ENCODE measurements at places on chromosomes 12 and 14. TPM values are rescaled to one million over a fixed set of nuclear protein-coding genes. Genes with fewer than 3 reads are reported as not detected.

- peak; percentile 94 for DNase-seq
Measured at GRCh38 chr12:54021432-54022013, 6.7 kb upstream of the HOXC6 start.

DNA sequence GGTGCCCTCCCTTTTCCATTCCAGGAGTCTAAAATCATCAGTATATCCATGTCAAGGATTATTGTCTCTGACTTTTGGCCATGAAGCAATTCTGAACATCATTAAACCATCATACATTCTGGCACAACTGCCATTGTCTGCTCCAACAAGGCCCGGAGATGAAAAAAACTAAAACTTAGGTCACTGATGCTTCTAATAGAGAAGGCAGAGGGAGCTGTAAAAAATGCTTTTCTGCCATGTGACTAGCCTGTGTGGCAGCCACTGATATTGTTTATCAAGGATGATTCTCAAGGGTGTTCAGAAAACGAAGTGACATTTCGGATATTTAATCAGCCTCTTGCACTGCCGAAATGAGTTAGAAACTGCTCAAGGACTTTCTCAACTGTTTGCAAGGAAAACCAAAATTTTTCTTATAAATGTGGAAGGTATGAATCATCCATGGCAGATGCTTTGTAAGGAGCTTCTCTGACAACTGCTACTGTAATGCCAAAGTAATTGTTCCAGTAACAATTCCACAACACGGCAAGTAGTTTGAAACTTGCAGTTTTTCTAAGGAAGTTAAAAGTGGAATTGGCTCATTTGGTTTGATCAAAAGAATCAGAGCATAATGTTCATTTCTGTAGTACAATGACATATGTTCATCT, 1076.5 kb upstream of the FLRT2 start:
- DNase-seq: no peak

GRCh38 chr12:32448586-32448985, 49.2 kb downstream of the FGD4 start:
- DNase-seq: peak; percentile 22

The INHBC gene
- total RNA-seq: not detected

DNA sequence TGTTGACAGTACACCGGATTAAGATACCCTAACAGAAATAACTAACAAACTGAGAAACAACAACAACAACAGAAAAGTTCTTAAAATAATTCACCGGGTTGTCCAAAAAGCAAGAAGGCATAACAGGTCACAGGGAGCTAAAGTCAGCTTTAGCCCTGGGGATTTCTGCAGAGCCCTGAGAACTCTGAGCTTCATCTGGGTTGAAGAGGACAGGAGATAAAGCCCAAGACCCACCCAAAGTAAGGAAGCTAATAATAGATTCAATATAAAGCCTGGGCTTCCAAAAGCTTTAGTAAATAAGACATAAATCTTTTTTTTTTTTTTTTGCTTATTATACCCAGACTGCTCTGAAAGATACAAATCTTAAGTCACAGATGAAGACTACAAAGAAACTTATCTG, 44.1 kb upstream of the MTERF2 start:
- no peak for DNase-seq

GRCh38 chr12:75953312-75953906, 78.2 kb downstream of the PHLDA1 start:
- no peak for DNase-seq

DNA sequence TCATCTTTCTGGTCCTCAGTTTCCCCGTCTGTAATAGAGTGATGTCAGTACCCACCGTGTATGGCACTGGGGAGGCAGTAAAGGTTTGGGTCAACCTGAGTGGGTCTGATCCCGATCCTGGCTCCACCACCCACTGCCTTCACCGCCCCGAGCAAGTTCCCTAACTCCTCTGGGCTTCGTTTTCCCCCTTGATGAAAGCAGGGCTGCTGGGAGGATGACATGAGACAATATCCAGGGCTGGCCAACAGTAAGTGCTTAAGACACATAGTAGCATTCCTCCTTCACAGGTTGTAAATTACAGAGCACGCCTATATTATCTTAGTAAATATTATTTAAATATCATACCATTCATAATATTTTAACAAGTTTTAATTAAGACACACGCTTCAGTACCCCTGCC, 595 bp downstream of the PLEK2 start:
- no peak for DNase-seq

DNA sequence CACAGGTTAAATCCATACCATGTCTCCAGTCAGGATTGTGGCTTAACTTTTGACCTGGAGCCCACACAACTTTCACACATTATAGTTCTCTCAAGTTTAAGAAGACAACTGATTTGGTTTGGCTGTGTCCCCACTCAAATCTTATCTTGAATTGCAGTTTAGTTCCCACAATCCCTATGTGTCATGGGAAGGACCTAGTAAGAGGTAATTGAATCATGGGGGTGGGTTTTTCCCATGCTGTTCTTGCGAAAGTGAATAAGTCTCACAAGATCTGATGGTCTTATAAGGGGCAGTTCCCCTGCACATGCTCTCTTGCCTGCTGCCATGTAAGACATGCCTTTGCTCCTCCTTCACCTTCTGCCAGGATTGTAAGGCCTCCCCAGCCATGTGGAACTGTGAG, 38.2 kb upstream of the PARP11 start:
- DNase-seq: no peak

GRCh38 chr12:116922194-116922897, 11.6 kb downstream of the FBXW8 start:
- no peak for DNase-seq

DNA sequence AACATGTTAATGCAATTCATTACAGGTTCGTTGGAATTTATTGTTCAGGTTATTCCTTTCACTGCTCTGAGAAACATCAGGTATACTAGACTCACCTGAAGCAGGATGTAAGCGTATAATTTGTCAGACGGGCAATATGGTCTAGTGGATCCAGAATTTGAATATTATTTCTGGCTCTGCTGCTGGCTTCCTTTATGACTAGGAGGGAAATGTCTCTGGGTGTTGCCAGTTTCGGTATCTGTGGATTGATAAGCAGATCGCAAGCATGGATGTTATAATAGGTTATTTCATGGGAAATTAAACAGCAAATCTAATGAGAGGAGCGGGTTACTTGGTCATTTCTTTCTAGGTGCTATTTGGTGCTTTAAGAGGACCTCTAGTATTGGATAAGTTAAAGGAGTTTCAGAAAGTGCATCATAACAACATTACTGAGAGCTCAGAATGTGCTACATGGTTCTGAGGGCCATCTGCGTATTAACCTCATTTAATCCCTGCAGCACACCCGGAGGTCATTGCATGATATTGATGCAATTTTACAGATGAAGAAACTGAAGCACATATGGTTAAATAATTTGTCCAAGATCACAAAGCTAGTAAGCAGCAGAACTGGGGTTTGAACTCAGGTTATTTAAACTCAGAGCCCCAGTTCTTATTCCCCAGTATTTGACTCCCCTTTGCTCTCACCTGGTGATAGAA, 47.3 kb upstream of the BCAT1 start:
- no peak for DNase-seq

GRCh38 chr12:14256121-14256520, 109.4 kb upstream of the ATF7IP start:
- DNase-seq: no peak

DNA sequence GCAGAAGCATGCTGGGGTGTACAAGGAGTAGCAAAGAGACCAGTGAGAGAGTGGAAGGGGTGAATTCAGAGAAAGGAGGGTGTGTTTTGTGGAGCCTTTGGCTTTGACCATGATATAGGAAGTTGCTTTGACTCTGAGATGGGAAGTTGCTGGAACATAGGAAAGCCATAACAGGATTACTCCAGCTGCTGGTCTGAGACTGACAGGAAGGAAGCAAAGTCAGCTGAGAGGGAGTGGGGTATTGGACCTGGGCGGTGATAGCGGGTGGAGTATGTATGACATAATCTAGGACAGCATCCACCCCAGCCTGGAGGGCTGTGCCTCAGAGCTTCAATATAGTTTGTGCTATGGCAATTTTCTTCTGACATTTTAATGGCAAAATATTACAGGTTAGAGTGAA, 324.4 kb downstream of the PDZRN4 start:
- no peak for DNase-seq

GRCh38 chr12:76621582-76622024, 62.0 kb upstream of the OSBPL8 start:
- peak; percentile 91 for DNase-seq

GRCh38 chr14:74545386-74545785, 51.8 kb downstream of the ISCA2 start:
- DNase-seq: no peak

DNA sequence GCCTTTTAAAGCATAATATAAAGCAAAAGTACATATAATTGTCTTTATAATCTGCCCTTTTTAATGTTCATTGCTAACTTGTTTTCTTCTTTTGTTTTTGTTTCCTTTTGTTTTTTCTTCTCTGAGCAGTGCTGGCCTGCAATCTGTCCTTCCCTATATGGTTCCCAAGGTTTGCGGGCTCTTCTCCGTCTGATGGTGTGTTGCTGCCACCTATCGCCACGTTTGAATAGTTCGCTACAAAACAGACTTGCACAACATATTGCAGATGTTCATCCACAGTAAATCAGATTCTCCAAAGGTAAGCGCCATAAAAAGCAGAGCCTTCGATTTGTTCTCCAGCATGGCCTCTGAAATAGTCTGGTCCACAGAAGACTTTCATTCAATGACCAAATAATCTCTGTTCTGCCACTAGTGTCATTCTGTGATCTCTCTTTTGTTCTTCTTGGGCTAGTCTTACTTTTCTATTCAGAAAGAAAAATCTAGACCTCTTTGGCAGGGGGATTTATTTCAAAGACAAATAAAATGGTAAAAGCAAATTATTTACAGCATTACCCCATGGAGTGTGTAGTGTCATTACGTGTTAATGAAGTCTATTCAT, 33.5 kb downstream of the C12orf50 start:
- DNase-seq: peak; percentile 89

The LALBA gene
- total RNA-seq: not detected

The TRIM9 gene
- total RNA-seq: 4.5 TPM

- DNase-seq: no peak
Measured at GRCh38 chr12:124902916-124903315, 11.5 kb downstream of the UBC start.

DNA sequence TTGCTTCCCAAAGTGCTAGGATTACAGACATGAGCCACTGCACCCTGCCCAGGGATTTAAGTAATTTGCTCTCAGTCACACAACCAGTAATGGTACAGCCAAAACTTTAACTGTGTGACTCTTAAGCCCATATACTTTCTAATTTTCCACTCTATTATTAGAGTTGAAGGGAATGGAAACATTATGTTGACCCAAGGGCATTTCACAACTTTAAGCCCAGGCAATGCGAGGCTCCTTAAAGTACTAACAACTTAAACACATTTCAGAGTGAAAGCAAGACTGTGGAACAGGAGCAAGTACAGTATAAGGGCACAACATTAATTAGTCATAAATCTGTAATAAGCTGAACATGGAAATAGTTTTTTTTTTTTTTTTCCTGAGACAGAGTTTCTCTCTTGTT, 39.8 kb downstream of the BAZ1A start:
- DNase-seq: no peak

The GMFB gene
- 96.5 TPM for total RNA-seq

The SLC15A5 gene
- total RNA-seq: not detected

The ISCU gene
- total RNA-seq: 63.1 TPM

The KLRG1 gene
- total RNA-seq: 3.1 TPM

The GRIN2B gene
- 3.2 TPM for total RNA-seq

GRCh38 chr12:105030820-105031807, 45.0 kb downstream of the NOPCHAP1 start:
- no peak for DNase-seq

- no peak for DNase-seq
Measured at GRCh38 chr14:31926123-31926522, 151.0 kb upstream of the ARHGAP5 start.

DNA sequence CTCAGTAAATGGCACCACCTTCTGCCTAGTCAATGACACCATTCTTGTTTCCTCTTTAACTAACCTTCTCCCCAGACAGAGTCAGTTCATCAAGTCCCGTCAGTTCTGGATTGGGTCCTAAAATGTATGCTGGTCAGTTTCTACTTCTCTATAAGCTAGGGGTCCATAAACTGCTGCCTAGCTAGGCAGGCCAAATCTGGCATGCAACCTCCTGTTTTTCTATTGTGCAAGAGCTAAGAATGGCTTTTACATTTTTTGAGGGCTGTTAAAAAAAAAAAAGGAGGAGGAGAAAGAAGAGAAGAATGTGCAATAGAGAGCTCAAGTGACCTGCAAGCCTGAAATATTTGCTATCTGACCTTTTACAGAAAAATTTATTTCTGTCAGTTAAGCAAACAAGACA, 6.4 kb upstream of the TMED10 start:
- DNase-seq: no peak

GRCh38 chr14:33254861-33255395, 316.2 kb downstream of the NPAS3 start:
- DNase-seq: no peak

GRCh38 chr12:3432868-3433267, 58.1 kb upstream of the PRMT8 start:
- DNase-seq: peak; percentile 47

- DNase-seq: peak; percentile 99
Measured at GRCh38 chr12:52980650-52981423, 25.4 kb upstream of the EIF4B start.

- DNase-seq: no peak
Measured at GRCh38 chr14:34363733-34364134, 98.3 kb downstream of the SPTSSA start.

- no peak for DNase-seq
Measured at GRCh38 chr14:57559576-57559975, 65.9 kb upstream of the CCDC198 start.

GRCh38 chr14:54685286-54685845, 118.4 kb downstream of the SAMD4A start:
- DNase-seq: no peak

DNA sequence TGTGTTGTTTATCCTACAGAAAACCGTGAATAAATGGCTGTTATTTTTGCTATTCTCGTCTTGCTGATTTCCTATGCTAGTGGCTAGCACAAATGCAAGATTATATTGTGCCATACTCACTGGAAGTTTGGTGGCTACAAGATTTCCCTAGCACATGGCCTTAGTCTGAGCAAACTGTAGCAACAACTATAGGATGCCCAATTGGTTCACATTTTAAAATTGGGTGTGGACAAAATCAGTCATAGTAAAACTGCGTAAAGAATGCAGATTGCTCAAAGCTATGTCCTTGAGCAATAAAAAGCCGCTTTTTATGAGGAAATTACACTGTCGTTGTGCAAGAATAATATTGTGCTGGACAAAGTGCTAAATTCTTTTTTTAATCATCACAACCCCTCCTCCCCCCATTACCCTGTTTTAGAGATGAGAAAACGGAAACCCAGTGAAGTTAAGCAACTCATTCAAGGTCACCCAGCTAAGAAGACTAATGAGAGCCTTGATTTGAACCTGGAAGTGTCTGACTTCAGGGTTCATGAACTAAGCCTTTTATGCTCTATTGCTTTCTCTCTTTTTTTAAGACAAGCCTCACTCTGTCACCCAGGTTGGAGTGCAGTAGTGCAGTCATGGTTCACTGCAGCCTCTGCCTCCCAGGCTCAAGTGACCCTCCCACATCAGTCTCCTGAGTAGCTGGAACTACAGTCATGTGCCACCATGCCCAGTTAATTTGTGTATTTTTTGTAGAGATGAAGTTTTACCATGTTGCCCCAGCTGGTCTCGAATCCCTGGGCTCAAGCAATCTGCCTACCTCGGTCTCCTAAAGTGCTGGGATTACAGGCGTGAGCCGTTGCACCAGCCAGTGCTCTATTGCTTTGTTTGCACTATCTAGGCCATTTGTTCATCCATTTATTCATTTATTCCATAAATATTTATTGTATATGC, 73.6 kb downstream of the SRGAP1 start:
- DNase-seq: no peak
